ENCODE measurements at places on chromosomes 12 and 14. TPM values are rescaled to one million over a fixed set of nuclear protein-coding genes. Genes with fewer than 3 reads are reported as not detected.

Gene FUT8
- 133 TPM for total RNA-seq

Gene A2M
- 2.9 TPM for total RNA-seq

Gene CTSG
- not detected for total RNA-seq

Gene PIK3C2G
- total RNA-seq = not detected

Gene SLC5A8
- not detected for total RNA-seq

Gene CCT2
- total RNA-seq = 187 TPM

Gene P2RX2
- not detected for total RNA-seq

Gene CLEC1A
- under 0.01 TPM for total RNA-seq

Gene MYO1H
- not detected for total RNA-seq

Gene DPPA3
- total RNA-seq = not detected

Gene NRXN3
- total RNA-seq = 1.8 TPM

Data from osteoblast (primary cell).